ENCODE measurements at places on chromosomes 3 and 15.

DNA sequence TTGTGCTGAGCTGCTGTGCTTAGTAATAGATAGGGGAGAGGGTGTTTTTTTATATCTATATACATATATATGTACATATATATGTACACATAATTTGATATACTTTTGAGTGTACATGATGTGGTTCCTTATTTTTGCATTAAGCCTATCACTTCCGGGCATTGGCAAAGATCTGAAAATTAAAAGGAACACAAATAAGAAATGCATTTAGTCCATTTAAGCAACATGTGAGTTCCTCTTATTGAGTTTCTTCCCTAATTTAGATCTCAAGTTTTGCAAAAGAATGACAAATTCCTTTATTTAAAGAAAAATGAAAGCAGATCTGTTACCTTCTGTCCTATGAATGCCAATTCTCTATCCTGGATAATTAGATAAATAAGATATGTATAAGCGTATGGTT is 435.1 kb downstream of the LPP start:
- no peak for DNase-seq

DNA sequence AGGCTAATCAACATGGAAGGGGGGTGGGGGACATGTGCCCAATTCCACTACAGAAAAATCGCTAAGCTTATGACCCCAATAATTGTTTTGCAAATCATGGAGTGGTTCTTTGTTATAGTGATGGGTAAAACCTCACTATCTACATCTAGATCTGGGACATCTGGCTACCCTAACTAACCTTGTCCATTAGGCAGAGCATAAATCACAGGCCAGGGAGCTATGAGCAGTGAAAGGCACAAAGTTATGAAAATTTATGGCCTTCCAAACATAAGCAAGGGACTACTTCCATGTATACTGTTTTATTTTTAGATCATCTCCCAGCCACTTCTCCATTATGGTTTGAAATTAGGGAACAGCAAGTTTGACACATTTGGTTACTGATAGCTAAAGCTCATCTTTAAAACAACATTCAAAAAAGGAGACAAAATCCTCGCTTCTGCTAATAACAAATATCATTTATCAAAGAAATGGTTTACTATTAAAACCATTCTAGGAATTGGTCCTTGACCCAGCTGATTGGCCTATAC is 78.3 kb downstream of the RSL24D1 start:
- DNase-seq = no peak

DNA sequence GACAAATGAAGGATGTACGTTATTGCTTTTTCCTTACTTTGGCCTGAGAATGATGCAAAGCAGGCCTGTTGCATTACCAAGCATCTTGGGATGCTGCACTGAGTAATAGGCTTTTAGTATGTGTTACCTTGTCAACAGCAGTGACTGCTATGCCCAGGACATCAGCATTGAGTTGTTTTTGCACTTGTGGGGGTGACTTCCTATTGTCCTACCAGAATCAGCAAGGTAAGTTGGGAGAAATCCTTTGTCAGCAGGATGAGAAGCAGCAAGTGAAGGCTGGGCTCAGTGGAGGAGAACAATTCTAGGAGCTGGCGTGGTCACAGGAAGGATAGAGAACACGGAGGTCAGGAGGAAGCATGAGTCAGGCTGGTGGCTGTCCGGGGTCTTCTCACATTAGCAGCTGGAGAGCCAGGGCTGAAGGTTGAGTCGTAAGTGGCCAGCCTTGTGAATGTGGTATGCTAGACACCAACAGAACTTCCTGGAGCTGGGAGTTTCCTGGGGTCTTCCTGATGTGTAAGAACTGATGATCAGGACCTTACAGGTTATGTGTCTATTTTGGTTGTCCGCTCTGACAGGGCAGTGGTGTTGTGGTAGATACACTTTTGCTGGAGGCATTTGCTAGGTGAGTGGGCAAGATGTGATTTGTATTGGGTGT is 142.7 kb downstream of the FNDC3B start:
- no peak for DNase-seq

DNA sequence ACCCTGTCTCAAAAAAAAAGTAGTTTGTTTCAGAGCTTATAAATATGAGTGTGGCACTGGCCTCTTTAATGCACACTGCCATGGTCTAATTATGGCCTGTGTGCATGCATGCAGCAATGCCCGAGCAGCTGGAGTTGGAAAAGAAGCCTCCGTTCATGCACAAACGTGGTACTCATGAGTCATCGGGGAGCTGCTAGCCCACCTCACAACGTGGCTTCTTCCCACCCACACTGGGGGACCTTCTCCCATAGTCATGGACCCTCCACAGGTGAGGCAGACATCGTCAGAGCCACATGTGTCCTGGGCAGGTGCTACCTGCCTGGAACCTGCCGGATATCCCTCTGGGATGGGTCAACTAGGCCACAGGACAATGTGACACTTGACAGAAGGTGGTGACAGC is 66.7 kb downstream of the ATP10A start:
- no peak for DNase-seq

DNA sequence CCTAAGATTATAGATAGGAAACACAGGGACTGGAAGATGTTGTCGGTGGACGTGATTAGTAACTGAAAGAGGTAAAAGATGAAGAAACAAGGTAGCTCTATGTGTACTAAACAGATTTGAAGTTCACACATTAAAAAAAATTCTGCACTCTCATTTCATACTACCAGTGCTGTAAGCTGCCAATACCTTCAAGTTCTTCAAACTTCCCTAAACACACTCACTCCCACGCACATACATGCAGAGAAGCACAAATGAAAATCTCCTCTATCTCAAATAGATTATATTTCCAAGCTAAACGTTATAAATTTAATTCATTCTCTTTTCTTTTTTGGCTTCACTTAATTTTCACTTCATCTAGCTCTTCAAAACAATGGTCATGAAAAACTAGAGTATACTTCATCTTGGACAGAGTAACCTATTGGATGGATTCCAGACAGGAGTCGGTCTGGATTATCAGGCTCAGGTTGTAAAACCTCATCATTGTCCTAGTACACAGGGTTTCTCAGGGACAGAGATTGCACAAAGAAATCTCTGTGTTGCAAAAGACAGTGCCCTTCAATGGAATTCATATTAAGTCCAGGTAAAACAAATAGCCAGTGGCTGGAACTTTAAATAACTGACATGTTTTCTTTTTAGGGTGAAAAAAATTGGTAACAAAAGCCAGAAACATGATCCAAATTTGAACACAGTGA is 408.1 kb upstream of the ZNF385D start:
- no peak for DNase-seq

DNA sequence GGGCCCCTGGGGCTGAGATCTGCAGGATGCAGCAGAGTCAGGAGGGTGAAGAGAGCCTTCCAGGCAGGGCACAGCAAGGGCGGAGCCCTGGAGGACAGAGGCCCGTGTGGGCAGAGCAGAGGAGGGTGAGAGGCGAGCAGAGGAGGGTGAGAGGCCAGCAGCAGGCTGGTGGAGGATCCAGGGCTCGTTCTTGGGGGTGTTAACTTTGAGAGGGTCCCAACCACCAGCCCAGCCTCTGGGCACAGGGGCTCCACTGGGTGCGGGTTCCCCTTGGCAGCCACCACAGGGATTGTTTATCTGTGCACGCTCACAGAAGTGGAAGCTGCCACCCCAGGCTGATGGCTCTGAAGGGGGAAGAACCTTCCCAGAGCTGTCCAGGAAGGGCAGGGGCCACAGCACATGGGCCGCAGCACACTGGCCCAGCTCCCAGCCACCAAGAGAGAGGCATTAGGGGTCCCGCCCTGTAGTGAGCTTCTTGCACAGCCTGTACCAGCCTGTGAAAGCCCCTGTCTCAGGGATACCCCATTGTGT is 9.3 kb upstream of the PLXND1 start:
- no peak for DNase-seq

GRCh38 chr15:85744579-85744978 is 50.1 kb downstream of the KLHL25 start:
- no peak for DNase-seq

DNA sequence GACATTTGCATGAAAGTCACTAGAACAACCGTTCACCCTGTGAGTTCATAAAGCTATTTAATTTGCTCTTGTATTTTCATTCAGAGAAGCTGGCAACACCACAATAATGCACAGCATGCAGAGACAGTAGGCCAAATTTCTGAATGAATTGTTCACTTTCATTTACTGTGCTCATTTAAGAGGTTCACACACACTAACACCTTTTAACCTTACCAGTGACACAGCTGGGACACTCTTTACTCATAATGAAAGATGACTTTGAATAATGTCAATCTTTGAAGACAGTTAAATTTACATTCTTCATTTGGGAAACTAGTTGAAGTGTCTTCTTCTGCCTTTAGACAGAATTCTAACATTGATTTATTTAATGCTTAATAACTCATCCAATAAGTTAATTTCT is 95.7 kb downstream of the ROBO1 start:
- DNase-seq = no peak

Data from DMS153 (cell line).